Stimulated activated CD8-positive, alpha-beta memory T cell treated with anti-CD3 and anti-CD28 coated beads, Interleukin-4, amount 100 ng/mL, for 48 hours (primary cell): ENCODE measurements at places on chromosomes 7 and 10.

DNA sequence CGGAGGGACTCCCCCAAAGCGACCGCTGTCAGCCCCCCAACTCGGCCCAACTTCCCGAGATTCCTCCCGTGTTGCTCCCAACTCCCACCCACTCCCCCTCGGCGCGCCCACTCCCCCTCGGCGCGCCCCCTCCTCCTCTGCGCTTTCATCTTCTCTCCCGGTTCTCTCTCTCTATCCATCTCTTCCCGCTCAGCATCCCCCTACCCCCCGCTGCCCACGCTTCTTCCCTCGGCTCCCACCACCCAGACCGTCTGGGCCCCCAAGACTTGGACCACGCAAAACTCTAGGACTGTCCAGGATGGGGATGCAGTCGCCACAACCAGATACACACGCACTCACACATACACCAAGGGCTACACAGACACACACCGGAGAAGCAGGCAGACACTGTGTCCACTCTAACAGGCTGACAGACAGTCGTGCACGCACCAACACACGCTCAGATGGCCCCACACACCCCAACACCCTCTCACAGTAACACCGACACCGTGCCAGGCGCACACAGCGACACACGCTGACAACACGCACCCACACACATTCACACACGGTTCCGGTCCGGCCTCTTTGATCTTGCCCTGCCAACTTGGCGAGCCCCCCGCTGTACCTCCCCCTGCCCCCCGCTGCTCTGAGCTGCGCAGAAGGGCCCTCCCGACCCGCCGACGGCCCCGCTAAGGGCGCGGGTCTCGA is 1.1 kb downstream of the GRID1 start:
- no peak for DNase-seq

DNA sequence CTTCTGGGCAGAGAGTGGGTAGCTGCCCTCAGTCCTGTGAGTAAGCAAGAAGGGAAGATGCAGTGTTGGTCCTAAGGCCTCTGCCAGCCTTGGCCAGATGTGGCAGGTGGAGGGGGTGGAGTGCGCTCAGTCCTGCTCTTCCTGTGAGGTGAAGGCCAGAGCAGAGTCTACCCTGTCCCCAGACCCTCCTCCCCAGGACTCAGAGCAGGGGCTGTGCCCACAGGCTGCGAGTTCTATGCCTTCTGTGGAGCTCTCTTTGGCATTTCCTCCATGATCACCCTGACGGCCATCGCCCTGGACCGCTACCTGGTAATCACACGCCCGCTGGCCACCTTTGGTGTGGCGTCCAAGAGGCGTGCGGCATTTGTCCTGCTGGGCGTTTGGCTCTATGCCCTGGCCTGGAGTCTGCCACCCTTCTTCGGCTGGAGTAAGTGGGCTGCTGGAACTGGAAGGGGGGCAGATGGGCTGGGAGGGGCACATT is 4.0 kb downstream of the OPN4 start:
- DNase-seq: no peak

- DNase-seq: no peak
Measured at GRCh38 chr10:119447823-119448546, 94.5 kb downstream of the RGS10 start.

DNA sequence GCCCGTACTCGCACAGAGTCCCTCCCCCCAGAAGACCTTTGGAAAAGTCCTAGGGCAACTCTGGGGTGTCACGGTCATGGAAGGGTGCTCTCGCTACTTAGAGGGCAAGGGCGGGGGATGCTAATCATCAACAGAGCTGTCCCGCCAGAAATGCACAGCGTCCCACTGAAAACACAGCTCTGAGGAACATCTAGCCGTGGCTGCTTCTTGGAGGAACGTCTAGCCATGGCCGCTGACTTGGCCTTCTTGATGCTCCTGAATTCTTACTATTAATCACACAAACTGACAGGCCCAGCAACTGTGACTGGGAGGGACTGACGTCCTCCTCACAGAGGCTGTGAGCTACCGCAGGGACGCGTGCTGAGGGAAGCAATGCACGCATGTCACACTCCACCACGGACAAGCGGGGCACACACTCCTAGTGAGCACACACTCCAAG is 1.7 kb downstream of the TUBGCP2 start:
- no peak for DNase-seq

DNA sequence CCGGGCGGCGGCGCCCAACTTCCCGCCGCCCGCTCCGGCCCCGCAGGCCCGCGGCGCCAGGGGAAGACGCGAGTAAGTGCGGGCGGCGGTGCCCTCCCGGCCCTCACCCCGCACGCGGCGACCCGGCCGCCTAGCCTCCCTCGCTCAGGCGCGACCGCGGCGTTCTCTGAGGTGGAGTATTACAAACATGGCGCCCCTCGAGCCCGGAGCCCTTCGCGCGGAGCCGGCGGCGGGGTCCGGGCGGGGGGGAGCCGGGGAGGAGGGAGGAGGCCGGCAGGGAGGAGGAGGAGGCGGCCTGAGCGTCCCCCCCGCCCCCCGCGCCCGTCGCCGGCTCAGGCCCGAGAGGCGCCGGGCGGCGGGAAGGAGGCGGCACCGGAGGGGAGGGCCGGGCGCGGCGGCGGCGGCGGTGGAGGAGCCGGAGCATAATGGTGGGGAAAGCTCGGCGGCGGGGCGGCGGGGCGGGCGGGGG is at the start of gene ZMYND11:
Gene ZMYND11 (plus strand): TSS at position 324 of the 469 bp plus-strand sequence. CDS start 44,558 bp downstream, outside the sequence.
- peak; percentile 72 for DNase-seq

DNA sequence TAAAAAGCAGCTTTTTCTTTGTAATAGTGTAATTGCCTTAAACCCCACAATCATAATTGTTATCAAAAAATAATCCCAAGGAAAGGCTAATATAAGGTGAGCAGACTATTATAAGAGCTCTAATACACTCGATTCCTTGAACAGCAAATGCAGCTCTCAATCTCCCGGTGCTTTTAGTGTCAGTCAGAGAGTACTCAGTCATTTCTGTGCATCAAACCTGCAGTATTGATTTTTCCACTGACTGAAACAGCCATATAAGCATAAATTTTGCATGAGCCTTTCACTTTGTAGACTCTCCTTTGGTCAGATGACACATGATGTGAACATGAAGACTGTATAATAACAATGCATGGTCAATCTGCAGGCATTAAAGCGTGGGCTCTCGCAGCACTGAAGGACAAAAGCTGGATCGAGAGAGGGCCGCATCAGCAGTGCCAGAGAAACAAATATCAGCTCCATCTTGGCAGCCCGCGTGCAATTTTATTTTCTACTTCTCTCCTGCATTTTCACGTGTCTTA is 272.0 kb downstream of the POU6F2 start:
- DNase-seq: no peak

- no peak for DNase-seq
Measured at GRCh38 chr7:12921751-12922345, 234.4 kb downstream of the ARL4A start.

DNA sequence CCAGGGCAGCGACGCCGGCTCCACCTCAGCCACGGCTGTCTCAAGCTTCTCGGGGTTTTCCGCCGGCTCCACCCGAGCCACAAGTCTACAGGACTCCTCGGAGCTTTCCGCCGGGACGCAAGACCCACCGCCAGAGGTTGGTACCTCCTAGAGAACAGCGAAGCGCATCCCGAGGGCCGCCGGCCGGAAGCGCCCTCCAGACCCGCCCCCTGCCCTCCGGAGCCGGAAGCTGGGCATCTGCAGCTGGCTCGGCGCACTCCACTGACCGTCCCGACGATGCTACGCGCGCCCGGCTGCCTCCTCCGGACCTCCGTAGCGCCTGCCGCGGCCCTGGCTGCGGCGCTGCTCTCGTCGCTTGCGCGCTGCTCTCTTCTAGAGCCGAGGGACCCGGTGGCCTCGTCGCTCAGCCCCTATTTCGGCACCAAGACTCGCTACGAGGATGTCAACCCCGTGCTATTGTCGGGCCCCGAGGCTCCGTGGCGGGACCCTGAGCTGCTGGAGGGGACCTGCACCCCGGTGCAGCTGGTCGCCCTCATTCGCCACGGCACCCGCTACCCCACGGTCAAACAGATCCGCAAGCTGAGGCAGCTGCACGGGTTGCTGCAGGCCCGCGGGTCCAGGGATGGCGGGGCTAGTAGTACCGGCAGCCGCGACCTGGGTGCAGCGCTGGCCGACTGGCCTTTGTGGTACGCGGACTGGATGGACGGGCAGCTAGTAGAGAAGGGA is at the start of gene MINPP1:
Gene MINPP1 (plus strand): TSS at position 254 of the 726 bp plus-strand sequence. CDS start 23 bp downstream, at position 277.
- peak; percentile 91 for DNase-seq

- DNase-seq: no peak
Measured at GRCh38 chr10:116857156-116857555, 7.9 kb downstream of the ENO4 start.

GRCh38 chr7:150685219-150686029 is at the start of gene GIMAP2:
GIMAP2 (plus strand) TSS chr7:150685706; CDS start chr7:150687060, 1,354 bp downstream.
- DNase-seq: no peak

DNA sequence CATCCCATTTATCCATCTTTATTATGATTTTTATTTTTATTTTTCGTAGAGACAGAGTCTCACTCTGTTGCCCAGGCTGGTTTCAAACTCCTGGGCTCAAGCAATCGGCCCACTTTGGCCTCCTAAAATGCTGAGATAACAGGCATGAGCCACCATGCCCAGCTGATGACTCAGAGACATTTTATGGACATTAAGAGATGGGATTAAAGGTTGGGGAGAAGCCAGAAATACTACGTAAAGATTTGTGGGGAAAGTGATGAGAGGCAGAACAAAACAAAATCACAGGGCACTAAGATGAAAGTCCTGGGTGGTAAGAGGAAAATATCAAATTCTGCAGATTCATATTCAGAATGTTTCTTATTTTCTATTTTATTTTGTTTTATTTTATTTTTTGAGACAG is 7.6 kb downstream of the WNT8B start:
- DNase-seq: no peak

- DNase-seq: no peak
Measured at GRCh38 chr7:289756-290553, at the start of gene FOXL3. FOXL3 (plus strand) TSS chr7:290170; CDS start chr7:290170, 0 bp downstream.

DNA sequence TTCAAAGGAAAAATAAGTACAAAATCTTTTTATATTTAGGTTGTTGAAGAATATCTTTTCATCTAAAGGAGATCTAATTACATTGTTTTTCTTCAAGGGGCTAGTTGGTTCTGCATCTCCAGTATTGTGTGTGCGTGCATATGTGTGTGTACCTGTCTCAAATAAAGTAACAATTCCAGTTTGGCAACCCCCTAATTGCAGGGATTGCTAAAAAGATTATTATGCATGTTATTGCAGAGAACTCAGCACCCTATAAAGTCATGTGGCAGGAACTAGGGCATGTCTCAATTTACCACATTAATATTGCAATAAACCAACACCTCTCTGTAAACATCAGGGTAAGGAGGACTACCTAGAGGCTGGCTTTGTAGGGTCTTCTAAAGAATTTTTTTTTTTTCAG is 37.0 kb downstream of the MRPS33 start:
- no peak for DNase-seq

- no peak for DNase-seq
Measured at GRCh38 chr7:114085592-114086501, 167.0 kb upstream of the PPP1R3A start.

- peak; percentile 28 for DNase-seq
Measured at GRCh38 chr10:110651044-110651958, 7.2 kb downstream of the RBM20 start.

DNA sequence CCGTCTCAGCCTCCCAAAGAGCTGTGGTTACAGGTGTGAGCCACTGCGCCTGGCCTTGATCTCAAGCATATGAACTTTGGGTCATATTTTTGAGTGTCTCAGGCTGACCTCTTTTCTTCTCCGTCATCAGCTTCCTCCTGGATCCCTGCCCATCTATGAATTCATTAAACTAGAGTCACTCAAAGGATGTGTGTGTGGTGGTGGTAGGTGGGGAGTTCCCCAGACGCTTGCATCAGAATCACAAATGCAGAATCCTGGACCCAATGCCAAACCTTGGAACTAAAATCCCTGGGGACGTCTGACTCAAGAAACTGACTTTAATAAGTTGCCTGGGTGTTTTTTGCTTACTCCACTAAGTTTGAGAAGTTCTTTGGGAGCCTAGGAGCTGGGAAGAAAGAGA is 6.7 kb upstream of the CREB5 start:
- DNase-seq: peak; percentile 26

DNA sequence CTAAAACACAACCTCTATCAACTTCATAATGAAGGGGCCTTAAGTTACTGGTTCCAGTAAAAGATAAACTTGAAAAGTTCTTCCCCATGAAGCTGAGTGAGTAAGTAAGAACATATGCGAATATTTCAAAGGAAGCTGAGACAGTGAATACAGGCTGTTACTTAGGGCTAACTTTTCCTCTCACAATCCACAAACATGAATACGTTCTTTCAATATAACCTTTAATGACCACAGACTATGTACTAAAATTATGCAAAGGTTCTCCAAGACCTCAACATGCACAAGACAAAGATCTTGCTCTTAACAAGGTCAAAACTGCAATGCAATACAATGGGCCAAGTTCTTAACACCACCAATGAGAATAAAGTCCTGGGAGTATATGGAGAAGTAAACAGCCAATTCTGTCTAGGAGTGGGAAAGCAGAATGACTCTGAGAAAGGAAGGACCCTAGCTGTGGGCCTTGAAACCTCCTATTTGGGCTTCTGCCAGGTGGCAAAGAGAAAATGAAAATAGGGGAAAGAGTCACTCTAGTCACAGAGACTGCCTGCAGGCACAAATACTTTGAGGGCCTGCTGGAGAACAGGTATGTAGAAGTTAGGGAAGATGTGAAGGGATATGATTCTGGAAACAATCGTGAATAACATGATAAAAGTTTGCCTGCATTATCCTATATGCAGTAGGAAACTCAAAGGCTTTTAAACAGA is 43.7 kb downstream of the OSBPL3 start:
- DNase-seq: no peak

- DNase-seq: peak; percentile 29
Measured at GRCh38 chr10:35643151-35644049, 1.3 kb upstream of the FZD8 start.

DNA sequence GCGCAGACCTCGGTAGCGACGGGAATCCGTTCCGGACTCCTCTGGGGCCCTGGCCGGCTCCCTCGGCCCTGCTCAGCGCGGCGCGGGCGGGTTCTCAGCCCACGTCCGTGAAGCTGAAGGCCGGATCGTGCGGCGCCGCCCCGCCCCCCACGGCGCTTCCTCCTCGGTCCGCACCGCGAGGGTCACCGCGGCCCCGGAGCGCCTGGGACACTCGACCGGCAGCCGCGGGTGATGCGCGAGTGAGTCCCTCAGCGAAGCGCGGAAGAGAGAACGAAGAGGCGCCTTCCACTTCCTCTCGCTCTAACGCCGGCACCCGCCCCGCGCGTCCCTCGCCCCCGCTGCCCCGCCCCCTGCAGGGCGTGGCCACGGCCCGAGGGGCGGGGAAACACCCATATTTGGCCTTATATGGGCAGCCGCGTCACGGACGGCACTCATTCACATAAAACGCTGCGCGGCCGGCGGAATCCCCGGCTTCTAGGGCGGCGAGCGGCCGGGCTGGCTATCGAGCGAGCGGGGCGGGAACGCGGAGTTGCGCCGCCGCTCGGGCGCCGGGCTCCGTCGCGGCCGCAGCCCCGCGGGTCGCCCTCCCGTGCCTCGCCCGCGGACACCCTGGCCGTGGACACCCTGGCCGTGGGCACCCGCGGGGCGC is at the start of gene DUSP5:
Gene DUSP5 (plus strand): TSS at position 470 of the 649 bp plus-strand sequence. CDS start 215 bp downstream, outside the sequence.
- peak; percentile 95 for DNase-seq

GRCh38 chr10:108591417-108591816 is 1331.9 kb downstream of the XPNPEP1 start:
- DNase-seq: no peak

- no peak for DNase-seq
Measured at GRCh38 chr7:158584407-158584806, 3.2 kb downstream of the PTPRN2 start.

GRCh38 chr10:127964621-127965020 is 57.7 kb downstream of the PTPRE start:
- no peak for DNase-seq

- no peak for DNase-seq
Measured at GRCh38 chr7:1357601-1358271, 101.5 kb downstream of the MICALL2 start.

- DNase-seq: no peak
Measured at GRCh38 chr10:75115137-75115536, 3.7 kb downstream of the SAMD8 start.

GRCh38 chr10:127976286-127976685 is 69.4 kb downstream of the PTPRE start:
- DNase-seq: peak; percentile 3
